IPS DF 19.7 (cell line): ENCODE measurements at places on chromosomes 2 and 18.

- no peak for DNase-seq
These were observed 638 bp downstream of the CEP192 start for GRCh38 chr18:12991821-12992179.

DNA sequence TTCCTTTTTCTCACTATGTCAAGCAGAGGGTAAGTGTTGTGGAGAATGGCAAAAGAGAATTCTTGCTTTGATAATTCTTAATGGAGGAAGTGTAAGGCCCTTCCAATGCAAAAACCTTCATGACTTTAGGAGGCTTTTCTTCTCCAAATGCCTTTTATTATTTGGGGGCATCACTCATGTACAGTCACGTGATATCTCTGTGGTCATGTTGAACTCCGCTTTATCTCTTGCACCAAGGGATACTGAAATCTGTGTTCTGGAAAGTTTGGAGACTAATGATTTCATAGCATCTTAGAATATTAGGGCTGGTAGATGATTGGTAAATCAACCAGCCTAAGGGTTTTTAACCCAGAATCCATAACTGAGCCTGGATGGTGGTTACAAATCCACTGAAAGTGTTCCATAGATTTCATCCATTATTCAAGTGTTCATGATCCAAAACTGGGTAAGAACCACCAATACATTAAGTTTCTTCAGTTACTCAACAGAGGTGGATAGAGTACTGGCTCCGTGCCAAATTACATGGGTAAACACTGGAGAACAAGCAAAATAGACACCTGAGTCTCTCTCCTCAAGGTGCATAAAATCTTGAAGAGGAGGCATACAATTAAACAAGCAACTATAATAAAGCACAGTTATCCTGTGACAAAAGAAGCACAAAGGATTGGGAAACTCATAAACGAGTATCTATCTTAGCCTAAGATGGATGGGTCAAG, 169.6 kb upstream of the EPHA4 start:
- no peak for DNase-seq

DNA sequence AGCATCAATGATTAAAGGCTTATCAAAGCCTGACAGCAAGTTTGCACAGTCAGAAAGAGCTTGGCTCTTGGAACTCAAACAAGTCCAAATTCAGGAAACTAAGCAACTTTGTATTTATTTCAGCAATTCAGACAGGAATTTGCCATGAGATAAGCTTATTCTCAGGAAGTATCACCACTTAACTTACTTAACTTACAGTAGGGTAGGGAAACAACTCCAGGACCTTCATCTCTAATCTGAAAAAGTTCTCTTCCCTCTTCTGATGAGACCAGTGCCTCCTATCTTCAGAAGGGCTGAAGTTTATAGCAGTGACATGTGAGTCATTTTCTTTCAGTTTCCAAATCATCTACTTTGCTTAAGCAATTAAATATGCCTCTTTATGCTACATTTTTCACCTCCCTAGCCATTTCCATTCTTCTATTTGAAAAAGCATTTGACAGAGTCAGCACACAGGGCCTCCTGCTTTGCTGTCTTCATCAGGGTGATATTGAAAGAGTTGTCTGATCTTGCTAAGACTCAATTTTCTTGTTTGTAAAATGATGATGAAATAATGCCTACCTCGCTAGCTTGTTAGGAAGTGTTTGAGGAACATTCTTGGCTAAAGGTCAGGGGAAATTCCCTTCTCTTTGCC, 389.5 kb downstream of the RND3 start:
- DNase-seq: no peak

GRCh38 chr2:16201848-16202247, 261.5 kb downstream of the MYCN start:
- DNase-seq: no peak

DNA sequence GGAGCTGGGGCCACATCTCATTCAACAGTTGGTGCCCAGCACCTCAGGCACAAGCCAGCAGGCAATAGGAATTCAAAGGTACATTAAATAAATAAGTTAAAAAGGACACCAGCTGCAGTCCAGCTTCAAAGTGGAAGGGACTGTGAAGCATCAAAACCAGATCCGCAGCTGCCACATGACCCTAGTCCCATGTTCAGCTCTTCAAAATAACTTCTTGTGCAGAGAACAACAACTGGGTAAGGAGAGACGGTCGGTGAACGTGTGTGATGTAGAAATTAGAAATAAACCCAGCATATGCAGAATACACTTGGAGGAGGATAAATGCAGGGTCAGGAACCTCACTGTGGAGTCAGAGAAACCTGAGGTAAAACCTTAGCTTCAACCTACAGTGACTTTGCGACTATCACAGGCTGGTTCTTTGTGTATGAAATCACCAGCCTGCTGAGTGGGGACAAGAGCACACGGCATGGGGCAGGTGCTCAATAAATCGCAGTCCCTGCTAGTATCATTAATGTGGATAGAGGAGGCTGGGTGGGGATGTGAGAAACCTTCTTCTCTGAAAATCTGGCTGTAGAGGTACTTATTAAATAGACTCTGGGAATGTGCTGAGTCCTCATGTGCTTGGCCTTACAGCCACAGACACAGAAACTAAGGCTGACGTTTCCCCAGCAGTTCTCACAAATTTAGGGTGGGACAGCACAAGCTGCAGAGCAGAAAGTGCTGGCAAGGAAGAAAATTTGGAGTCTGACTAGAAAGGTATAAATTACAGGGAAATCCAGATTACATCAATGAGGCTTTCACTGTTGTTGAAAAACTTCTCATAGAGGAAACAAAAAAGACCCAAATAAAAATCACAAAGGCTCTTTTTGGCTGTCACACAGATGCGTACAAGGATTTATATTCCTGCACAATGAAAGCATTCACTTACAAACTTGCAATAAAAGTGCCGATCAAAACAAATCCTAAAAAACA, 20.7 kb downstream of the FBXO15 start:
- no peak for DNase-seq

DNA sequence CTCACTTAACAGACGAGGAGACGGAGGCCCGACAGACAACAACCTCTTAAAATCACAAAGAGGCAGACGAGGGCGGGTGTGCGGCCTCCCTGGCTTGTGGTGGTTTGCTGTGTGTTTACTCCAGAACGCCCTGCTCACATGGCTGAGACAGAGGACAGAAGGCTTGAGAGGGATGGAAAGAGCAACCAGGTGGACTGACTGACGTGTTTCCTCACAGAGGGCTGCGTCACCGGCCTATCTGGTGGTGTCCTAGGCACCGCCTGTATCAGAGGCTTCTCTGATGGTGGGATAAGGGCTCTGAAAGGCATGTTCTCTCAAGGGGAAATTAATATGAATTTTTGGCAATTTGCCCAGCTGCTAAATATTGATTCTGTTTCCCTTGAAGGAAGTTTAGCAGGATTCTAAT, 47.0 kb upstream of the RALBP1 start:
- DNase-seq: no peak

- no peak for DNase-seq
These were observed 289.0 kb downstream of the PIEZO2 start for GRCh38 chr18:10860382-10860781.

- no peak for DNase-seq
These were observed 108.3 kb downstream of the MTCL1 start for GRCh38 chr18:8813611-8814010.

GRCh38 chr2:173589604-173590275, 235.1 kb downstream of the CDCA7 start:
- DNase-seq: no peak

- no peak for DNase-seq
These were observed 302.8 kb downstream of the NCKAP5 start for GRCh38 chr2:133265432-133265949.

DNA sequence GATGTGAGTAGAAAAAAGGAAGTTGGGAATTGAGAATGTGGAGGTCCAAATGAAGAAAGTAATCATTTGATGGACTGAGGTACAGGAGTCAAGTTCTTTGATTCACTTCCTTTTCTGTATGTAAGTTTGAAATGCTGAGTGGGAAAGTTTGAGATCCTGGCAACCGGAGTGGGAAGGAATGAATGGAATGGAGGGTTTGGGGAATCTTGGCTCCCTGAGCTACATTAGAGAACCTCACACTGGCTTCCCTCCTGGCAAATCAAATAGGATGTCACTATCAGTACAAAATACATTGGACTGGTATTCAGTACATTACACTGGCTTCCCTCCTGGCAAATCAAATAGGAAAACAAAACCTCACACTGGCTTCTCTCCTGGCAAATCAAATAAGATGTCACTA, 9.8 kb upstream of the RNF138 start:
- no peak for DNase-seq

DNA sequence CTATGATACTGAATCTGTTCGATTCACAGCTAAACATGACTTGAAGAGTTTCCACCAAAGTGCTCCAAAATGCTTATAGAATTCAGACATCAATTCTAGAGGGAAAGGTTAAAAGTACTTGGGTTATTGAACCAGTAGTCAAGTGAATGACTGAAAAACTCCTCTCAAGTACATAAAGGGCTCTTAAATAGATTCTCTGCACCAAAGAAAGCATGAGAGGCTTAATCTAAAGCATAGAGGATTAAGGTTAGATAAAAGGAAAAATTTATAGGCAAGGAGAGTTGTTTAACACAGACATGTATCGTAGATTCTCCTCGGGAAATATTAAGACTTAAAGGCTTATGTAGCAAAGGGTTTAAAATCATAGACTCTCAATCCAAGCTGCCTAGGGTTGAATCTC, 701.4 kb downstream of the ERBB4 start:
- no peak for DNase-seq

- DNase-seq: no peak
These were observed 135.3 kb downstream of the CCDC148 start for GRCh38 chr2:158321264-158321663.

GRCh38 chr2:216535454-216535995, 36.9 kb downstream of the RPL37A start:
- no peak for DNase-seq

- DNase-seq: peak; percentile 92
These were observed 5.8 kb downstream of the XRCC5 start for GRCh38 chr2:216114714-216115531.

DNA sequence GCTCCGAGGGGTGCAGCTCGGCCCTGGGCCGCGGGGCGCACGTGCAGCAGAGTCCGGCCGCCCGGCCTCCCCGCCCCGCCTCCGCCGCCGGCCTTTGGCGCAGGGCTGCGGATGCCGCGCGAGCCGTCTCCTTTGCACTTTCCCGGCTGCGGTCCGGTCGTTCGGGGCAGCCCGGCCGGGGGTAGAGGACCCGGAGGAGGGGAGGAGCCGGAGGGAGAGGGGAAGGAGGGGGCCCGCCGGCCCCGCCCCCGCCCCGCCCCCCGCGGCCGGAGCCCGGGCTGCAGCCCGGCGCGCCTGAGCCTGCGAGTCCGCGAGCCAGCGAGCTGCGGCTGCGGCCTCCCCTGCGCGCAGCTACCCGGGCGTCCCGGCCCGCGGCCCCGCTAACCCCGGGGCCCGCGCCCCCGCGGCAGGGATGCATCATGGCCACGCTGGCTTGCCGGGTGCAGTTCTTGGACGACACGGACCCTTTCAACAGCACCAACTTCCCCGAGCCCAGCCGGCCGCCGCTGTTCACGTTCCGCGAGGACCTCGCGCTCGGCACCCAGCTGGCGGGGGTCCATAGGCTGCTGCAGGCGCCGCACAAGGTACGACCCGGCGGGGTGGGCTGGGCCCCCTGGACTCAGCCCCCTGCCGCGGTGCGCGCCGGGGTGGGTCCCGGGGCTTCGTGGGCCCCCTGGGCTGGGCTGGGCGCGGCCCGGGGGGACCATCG, at the start of gene FHOD3:
TSS of gene FHOD3 (plus strand) at position 297 of the 709 bp plus-strand sequence. CDS start at position 420, 123 bp downstream.
- DNase-seq: no peak

DNA sequence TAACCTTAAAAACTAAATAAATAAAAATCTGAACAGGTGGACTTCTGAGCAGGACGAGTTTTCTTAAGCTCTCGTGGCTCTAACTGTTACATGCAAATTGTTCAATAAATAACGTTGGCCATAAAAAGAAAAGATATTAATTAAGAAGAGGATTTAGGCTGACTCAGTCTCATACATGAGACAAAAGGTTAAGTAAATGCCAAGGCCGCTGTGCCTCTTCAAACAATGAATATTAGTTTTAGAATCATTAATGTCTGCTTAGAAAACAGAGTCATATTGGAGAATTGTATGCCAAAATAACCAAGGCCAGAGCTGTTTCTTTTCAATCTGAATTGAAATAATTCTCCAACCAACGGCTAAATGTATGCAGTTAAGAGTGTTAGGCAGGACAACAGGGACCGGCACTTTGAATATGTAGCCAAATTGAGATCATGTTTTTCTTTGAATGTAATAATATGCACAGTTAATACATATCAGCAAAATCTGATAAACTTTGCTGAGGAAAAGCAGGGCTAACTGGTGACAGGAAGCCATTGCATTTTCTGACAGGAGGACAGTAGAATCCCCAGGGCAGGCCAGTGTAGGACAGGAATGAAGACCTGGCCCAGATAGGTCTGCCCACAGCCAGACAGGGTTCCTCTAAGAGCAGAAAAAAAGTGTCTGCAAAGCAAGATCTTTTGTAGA, 1041.4 kb upstream of the FANCL start:
- no peak for DNase-seq

DNA sequence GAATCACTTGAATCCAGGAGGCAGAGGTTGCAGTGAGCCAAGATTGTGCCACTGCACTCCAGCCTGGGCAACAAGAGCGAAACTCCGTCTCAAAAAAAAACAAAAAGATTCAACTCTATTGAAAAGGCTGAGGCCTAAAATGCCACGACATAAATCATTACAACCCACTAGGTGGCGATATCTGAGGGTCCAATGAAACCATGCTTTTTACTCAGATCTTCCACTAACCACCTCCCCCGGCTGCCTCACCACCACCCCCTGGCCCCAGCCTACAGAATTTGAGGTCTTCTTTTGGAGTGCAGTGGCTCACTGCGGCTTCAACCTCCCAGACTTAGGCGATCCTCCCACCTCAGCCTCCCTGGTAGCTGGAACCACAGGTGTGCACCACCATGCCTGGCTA, 57.5 kb downstream of the AP1S3 start:
- DNase-seq: peak; percentile 64

GRCh38 chr18:56322406-56322805, 316.0 kb downstream of the TXNL1 start:
- no peak for DNase-seq

- no peak for DNase-seq
These were observed 25.6 kb upstream of the ZNF407 start for GRCh38 chr18:74571895-74572680.

DNA sequence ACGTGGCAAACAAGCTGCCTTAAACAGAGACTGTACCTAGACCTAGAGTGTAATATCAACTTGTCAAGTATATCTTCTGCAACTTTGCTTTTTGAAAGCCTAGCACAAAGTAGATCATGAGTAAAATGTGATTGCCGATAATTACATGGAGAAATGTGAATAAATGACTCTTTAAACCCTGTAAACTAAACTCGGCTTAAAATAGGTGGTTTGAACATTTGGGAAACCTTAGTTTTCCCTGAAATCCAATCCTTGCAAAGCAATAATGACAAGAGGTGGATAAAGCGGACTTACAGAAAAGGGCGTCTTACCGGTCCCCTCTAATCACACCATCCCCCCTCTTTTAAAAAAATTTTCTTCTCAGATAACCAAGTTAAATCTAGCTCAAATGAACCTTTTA, 549 bp upstream of the PSMD14 start:
- DNase-seq: no peak

DNA sequence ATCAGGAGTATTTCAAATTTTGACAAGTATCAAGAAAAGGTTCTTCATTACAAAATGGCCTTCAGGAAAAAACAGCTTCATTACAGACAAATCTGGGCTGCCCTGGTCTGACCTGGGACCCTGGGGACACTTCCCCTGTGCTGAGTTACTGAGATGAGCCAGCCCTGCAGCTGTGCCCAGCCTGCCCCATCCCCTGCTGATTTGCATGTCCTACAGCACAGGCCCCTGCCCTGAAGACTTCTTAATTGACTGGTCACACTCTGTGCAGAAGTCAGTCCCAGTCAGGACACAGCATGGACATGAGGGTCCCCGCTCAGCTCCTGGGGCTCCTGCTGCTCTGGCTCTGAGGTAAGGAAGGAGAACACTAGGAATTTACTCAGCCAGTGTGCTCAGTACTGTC, 235.1 kb downstream of the ANKRD36B start:
- no peak for DNase-seq
